AG10803 (cell line): ENCODE measurements at places on chromosomes 1 and 21.

DNA sequence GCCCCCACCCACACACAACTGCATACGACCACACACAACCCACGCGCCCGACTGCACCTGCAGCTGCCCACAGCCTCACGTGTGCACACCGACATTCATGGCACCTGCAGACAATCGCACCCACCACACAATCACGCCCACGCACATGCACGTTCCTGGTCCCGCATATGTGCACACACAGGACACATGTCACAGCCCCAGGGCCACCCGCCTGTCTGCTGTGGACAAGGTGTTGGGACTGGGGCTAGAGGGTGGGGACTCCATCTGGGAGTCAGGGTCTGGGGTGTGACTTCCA, 56.4 kb downstream of the ARHGEF16 start:
- no peak for DNase-seq

DNA sequence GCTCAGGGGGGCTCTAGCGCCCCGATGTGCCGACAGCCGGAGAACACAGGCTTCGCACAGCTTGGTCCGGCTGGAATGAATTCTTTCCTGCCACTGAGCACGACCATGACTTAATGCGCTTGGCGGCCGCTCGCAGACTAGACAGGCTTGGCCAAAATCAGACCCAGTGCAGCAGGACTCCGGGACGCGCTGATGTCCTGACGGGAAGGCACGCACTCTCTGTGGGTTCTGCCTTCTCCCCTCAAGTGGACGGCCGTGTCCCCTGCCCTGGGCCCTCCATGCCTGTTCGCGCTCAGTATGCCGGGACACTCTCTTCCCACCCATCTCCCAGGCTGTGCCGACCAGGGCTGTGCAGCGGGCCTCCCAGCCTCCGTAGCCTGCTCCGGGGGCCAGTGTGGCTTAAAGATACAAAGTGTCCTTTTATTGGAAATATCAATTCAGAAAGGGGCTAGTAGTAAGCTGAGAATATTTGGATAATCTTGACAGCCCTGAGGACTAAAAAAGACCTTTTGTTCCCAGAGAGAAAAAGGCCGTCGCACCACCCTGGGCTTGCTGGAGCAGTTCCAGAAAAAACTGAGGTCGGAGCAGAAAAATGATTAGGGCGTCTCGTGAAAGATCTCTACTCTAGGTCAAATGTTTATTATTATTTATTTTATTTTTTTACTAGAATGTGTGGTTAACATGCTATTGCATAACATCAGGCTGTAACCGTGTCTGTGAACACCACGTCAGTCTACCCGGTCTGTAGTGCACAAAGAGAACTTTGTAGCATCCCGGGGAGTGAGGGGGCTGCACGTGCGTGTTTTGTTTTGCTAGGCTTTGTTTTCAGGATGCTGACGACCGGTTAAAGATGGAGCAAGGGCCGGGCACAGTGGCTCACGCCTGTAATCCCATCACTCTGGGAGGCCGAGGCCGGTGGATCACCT, 88.1 kb upstream of the ARHGEF16 start:
- DNase-seq = no peak

GRCh38 chr21:31781737-31782136, 49.8 kb upstream of the SCAF4 start:
- DNase-seq = peak; percentile 23

GRCh38 chr1:156165083-156165482, 11.7 kb downstream of the SEMA4A start:
- DNase-seq = no peak

DNA sequence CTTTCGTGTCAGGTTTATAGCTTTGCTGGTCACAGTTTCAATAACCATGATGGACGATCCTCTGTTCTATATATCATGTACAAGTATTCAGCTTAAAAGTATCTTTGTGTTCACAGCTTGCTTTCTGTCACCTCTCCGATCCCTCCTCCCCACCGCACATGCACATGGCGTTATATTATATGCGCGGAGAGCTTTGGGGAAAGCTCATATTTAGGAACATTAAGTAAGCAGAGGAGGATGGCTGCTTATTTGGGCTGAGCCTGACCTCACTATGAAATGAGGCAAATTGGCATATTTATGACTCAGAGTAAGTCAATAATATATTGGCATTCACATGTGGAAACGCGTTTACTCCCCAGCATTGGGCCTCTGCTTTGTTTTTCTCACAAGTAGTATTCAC, 360.5 kb downstream of the HLX start:
- no peak for DNase-seq

- no peak for DNase-seq
Measured at GRCh38 chr21:44765231-44766013, 36.2 kb downstream of the UBE2G2 start.

DNA sequence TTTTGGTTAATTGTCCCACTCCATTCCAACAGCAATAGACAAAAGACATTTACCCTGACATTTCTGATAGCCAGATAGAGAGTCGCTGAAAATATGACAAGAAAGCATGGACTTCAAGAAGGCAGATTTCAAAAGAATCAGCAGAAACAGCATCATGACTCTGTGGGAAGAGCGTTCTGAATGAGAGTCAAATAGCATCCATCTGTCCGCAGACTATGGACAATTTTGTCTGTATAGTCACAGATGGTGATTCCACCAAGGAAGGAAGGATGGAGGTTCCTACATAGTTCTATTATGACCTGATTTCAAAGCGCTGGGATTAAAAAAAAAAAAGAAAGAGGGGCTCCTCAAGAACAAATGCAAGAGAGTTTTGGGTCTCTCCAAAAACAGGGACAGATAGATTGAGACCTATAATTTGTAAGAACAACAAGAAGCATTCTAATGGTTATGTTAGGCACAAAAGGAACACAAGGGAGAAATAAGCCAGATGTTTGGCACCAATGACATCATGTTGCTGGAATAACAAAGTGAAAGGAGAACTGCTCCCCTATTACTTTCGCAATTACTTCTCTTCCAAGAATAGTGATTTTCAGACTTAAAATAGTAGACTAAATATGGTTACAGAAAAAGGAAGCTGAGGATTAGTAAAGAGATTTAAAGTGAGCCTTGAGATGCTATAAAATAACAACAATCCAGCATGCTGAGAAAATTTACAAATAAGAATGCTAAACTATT, 28.5 kb downstream of the NIBAN1 start:
- DNase-seq = peak; percentile 67

DNA sequence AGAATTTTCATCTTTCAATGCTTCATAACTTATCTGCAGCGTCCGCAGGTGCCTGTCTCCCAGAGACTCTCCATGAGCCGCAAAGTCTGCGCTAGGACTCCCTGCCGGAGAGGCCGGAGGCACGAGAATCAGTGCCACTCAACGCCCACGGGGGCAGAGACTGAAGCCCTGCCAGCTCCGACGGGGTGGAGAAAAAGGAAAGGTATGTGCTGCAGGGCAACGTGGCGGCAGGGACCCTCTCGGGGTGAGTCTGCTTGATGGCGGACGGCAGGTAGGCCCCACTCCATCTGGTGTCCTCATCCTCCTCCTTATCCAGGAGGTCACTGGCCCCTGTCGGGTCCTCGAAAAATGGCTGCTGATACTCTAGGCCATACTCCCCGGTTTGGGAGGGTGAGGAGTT, 21.9 kb upstream of the MRPS14 start:
- no peak for DNase-seq

GRCh38 chr1:15584489-15585363, at the start of gene AGMAT:
Gene AGMAT (minus strand): TSS chr1:15585051. CDS start chr1:15584967, 84 bp downstream.
- peak; percentile 17 for DNase-seq

DNA sequence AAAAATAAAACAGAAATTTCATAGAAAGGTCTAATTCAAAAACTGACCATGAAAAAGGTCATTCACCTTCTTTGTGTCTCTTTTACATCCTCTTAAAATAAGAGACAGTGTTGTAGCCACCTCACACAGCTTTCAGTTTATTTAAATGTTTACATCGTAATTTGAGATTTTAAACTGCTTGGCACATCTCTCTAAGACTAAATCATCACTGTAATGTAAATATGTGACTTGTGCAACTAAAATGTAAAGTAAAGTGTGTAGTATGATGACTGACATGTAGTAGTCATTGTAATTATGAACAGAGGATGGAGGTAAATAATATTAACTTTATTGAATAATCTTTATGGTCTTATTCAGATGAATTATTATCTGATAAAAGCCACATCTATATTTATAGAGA, 283.9 kb downstream of the KCNT2 start:
- DNase-seq = no peak

- no peak for DNase-seq
Measured at GRCh38 chr1:44812822-44813543, 4.7 kb downstream of the BTBD19 start.
